Regular cardiac myocyte (primary cell): ENCODE measurements at places on chromosomes 2 and 18. TPM values are rescaled to one million over a fixed set of nuclear protein-coding genes. Genes with fewer than 3 reads are reported as not detected.

Gene IL36G
- not detected in 2 replicates for total RNA-seq

Gene TIMM21
- 27.1 and 63.6 TPM in 2 replicates for total RNA-seq

Gene NT5C1B
- total RNA-seq = not detected in 2 replicates

Gene BMP10
- not detected in 2 replicates for total RNA-seq

Gene PDE1A
- total RNA-seq = 58.5 and 96.4 TPM in 2 replicates

Gene PTCD3
- total RNA-seq = 63.3 and 116 TPM in 2 replicates

Gene AKAIN1
- 0.56 TPM in 1 of 2 replicates, not detected in the other for total RNA-seq

Gene UXS1
- 49.5 and 75.5 TPM in 2 replicates for total RNA-seq

Gene HTR2B
- total RNA-seq = 1.9 and 13.0 TPM in 2 replicates

Gene SKOR2
- total RNA-seq = not detected in 2 replicates

Gene DYNAP
- total RNA-seq = not detected in 2 replicates

Gene MAB21L4
- total RNA-seq = not detected in 2 replicates
